DMS153 (cell line): ENCODE measurements at places on chromosomes 1 and 21.

- no peak for DNase-seq
Observed at GRCh38 chr1:98688110-98688739, 26.7 kb downstream of the SNX7 start.

GRCh38 chr1:68358439-68358838 lies 91.3 kb downstream of the RPE65 start:
- no peak for DNase-seq

- DNase-seq, result no peak
Observed at GRCh38 chr1:12541274-12542137, 76.5 kb downstream of the DHRS3 start.

DNA sequence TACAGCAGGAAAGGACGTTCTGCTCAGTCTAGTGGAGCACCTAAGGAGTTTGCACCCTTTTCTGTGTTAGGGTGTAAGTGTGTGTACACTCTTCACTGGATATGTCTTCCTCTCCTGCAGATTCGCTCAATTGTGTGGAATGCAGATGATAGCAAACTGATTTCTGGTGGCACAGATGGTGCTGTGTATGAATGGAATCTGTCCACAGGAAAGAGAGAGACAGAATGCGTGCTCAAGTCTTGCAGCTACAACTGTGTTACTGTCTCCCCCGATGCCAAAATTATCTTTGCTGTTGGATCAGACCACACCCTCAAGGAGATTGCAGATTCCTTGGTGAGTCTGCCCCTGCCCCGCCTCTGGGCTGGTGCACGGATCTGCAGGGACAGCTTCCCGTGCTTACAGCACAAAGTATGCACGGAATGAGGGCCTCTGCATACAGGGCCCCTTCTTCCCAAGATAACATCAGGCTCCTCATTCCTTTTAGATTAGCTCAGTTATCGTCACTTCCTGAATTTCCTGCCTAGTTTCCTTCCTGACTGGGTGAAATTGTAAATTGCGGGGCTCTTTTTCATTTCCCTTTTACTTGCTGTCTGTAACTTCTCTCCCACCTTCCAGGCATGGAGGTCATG lies 34.6 kb downstream of the CFAP57 start:
- no peak for DNase-seq

GRCh38 chr1:224762701-224763100 lies 146.6 kb downstream of the CNIH3 start:
- DNase-seq, result no peak
